ENCODE measurements at places on chromosomes 2 and 18.

- DNase-seq: no peak
These were observed 880.7 kb downstream of the LRRTM4 start for GRCh38 chr2:76641506-76641905.

GRCh38 chr2:96965781-96966514, 20.4 kb downstream of the FAM178B start:
- no peak for DNase-seq

DNA sequence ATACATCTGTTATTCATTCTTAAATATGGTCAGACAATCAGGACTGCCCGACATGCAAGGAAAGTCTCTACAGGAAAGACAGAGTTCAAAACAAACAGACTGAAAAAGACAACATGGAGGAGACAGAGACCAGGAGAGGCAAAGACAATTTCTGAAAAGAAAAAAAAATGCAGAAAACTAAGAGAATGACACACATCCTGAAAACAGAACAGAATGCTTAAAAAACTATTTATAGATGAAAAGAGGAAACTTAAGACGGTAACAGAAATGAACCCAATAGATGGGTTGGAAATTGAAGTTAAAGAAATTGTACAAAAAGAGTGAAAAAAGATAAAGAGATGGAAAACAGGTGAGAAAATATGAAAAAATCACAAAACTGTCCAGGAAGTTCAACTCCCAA, 95.7 kb downstream of the BCL2 start:
- DNase-seq: no peak

- no peak for DNase-seq
These were observed 93.6 kb downstream of the SATB2 start for GRCh38 chr2:199364153-199364552.

DNA sequence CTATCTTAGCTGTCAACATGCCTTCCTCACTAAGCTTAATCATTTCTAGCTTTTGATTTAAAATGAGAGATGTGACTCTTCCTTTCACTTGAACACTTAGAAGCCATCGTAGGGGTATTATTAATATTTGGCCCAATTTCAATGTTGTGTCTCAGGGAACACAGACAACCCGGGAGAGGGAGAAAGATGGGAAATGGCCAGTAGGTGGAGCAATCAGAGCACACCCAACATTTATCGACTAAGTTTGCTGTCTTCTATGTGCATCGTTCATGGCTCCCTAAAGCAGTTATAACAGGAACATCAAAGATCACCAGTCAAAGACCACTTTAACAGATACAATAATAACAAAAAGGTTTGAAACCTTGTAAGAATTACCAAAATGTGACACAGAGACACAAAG, 110.2 kb downstream of the OLA1 start:
- DNase-seq: no peak

- no peak for DNase-seq
These were observed 42.9 kb upstream of the SNED1 start for GRCh38 chr2:240955306-240956170.

DNA sequence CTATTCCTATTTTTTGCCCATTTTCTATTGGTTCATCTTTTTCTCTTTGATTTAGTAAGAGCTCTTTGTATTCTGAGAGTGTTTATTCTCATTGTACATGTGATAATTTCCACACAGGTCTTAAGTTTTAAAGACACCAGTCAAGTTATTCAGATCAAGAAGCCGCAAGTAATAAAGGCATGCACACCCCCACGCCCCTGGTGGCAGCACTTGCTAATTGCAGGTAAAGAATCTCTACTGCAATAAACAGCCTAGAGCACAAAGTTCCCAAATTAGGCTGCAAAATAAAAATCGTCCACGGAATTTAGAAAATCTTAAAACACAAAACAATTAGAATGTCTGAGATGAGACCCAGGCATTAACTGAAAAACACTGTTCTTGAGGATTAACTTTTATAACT, 45.2 kb downstream of the ST3GAL5 start:
- no peak for DNase-seq

GRCh38 chr2:230423851-230424458, 8.0 kb downstream of the SP100 start:
- DNase-seq: no peak

- DNase-seq: no peak
These were observed 112.5 kb downstream of the MAP3K20 start for GRCh38 chr2:173187941-173188788.

DNA sequence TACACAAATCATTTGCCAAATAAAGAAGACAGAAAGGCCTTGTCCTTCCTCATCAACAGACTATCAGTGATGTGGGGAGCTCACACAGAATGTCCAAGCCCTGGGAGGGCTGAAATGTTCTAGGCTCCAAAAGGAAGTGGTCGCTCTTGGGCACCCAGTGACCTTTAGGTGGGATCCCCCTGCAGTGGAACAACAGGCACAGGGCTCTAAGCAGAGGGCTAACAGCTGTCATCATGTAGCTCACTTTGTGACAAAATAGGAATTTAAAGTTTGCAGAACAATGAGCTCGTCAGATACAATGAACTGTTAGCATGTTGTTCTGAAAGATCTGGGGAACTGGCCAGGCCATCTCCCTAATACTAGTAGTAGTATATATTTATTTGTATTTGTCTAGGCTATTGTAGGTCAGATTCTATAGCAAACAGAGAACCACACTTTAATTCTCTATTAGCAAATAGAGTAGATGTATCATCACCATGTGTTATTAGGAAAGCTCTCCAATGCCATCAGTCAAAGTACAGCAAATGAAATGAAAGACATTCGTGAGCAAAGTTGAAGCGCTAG, 151.5 kb upstream of the MAP3K20 start:
- DNase-seq: no peak

- DNase-seq: no peak
These were observed 24.5 kb upstream of the LIPG start for GRCh38 chr18:49537232-49537896.

GRCh38 chr18:61946449-61946848, 53.6 kb upstream of the RNF152 start:
- no peak for DNase-seq

DNA sequence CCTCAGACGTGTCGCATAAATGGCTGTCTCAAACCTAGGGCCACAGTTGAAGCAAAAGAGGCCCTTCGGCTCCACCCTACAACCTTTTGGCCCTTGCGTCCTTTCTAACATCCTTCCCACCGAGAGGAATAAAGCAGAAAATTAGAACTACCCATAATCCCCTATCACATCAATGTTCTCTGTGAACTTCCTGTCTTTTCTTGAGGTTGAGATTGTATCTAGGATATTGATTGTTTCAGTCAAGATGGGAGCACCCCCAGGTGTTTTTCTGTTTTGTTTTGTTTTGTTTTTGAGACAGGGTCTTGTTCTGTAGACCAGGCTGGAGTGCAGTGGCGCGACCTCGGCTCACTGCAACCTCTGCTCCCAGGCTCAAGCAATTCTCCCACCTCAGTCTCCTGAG, 23.6 kb downstream of the INPP5D start:
- no peak for DNase-seq

DNA sequence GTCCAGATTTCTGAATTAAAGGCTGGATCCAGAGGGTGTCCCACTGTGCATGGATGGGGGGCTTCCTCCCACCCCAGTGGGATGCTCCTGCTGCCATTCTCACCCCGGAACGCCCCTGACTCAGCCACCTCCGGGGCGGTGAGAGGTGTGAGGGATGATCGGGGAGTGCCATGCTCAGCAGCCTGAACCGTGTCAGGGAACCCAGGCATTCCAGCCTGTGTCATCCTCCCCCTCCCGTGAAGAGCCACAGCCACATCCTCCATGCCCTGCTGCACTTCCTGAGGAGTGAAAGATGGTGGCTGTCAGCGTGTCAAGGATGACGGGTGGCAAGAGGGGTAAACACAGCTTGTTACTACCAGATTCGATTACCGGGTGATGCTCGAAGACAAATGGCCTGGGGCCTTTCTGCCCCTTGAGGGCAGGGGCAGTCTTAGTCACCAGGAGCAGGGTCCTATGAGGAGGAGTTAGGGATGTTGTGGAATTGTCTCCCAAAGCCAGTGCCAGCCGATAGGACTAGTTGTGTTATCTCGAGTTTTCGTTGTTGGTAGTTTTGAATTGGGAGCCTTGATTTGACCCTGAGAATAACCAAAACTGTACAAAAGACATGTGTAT, 80.8 kb downstream of the TCF7L1 start:
- no peak for DNase-seq

DNA sequence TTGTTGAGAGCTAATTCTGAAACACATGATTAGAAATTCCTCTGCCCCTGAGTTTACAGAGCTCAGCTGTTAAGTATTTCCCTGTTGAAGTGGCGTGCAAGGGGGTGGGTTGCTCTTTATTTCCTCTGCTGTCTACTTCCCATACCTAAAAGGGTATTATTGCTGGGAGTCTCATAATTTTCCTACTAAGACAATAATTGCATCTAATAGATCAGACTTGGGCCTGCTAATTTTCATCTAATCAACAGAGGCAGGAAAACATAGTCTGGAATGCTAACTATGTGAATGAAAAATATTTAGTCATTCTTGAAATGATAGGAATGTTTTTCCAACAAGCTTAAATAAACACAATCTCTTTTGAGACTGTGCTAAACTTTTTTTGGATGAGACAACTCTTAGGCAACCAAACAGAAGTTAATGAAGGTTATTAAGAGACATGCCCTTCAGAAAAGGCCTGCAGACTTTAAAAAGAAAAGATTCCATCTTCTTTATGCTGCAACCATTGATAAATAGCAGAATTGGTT, 111.4 kb downstream of the FEZ2 start:
- no peak for DNase-seq

DNA sequence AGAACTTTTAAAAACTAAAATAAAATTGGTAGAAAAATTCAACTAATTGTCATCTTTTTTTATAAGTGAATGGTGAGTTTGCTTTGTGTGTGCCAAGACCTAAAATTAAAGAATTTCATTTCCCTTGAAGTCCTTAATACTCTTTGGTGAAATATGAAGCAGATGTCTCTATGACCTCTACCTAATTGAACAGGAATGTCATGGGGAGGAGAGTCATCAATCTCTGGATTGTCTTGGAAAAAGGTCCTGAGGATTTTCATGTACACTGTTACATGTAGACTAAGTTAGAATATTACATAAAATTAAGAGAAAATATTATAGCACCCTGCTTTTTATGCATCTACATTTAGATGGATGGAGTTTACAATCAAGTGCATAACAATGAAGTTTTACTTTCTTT, 177.9 kb upstream of the LRP1B start:
- DNase-seq: no peak

DNA sequence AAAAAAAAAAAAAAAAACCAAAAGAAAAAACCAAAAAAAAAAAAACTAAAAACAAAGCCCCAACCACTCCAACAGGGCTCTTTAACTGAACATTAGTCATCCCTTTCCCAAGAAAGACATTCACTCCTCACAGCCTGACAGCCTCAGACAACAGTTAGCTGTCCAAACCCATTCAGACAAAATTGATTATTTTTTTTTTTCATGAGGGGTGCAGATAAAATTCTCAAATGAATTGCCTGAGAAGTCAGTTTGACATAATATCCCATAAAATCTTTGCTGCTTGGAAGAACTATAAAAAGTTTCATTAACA, 206.1 kb upstream of the REV1 start:
- no peak for DNase-seq

- no peak for DNase-seq
These were observed 210.4 kb downstream of the SOCS6 start for GRCh38 chr18:70499218-70499691.

- DNase-seq: no peak
These were observed 191.6 kb upstream of the AGAP1 start for GRCh38 chr2:235302263-235302662.

GRCh38 chr2:33636001-33636400, 36.9 kb upstream of the FAM98A start:
- no peak for DNase-seq

- no peak for DNase-seq
These were observed 240.4 kb downstream of the MBD2 start for GRCh38 chr18:53984021-53984420.

DNA sequence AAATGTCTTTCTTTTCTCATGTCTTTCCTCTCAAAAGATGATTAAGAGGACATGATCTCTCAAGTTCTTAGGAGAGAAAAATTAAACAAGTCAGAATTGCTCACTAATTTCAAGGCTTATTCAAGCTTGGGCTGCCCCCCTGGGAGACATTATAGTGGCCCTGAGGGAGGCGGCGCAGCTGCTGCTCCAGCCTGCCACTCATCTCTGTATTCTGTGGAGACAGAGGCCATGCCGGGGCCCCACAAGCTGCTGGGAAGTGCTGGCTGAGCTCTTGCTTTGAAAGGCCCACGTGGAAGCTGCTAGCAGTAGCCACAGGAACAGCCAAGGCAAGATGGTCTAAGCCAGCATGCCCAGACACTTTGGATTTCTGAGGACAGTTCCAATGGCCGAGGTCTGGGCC, 267.4 kb downstream of the LNPK start:
- no peak for DNase-seq

DNA sequence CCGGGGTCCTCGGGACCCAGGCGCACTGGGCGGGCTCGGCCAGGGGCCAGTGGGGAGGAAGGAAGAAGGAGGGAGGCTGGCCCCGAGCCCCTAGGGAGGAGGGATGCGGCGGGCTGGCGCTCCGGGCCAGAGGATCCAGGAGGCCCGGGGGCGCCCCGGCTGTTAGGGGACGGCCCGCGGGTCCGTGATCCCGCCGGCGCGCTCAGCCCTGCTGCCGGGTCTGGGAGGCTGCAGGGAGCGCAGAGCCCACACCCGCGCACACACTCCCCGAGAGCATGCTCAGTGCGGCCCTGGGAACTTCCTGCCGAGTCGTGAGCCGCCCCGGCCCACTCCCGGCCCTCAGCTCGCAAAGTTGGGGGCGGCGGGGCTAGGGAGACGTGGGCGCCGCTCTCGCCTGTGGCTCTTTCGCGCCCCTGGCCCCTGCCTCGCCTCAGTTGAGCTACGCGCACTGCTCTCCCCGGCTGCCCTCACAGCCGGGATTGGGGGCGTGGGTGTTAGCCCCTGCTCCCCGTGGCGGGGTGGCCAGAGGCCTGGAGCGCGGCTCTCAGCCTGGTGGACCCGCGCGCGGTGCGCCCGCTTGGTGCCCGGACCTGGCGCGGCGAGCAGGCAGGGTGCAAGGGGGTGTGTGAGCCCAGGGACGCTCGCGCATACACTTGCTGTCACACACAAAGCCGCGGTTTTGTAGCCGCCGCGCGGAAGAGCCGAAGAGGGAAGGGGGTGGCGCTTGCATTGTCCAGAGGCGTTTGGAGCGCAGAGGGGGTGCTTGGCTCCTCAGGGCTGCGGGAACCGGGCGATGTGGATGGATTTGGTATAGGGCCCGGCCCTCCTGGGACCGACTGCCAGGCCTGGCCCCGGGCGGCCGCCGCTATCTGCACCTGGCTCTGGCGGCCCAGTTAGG, 132.9 kb upstream of the MGAT5 start:
- peak; percentile 33 for DNase-seq

All from stimulated activated CD4-positive, alpha-beta T cell treated with anti-CD3 and anti-CD28 coated beads, Interleukin-1b, Interleukin-23, amount 100 ng/mL, for 1 hour (primary cell).